ENCODE measurements at places on chromosomes 11 and 22. TPM values are rescaled to one million over a fixed set of nuclear protein-coding genes. Genes with fewer than 3 reads are reported as not detected.

PKP3 gene
- 2.8 TPM for total RNA-seq

TEX54 gene
- total RNA-seq: not detected

SLC43A1 gene
- 15.3 TPM for total RNA-seq

SULT4A1 gene
- total RNA-seq: 0.83 TPM

SCGB1A1 gene
- total RNA-seq: not detected

LIN7C gene
- total RNA-seq: 32.7 TPM

ZNF70 gene
- total RNA-seq: 3.2 TPM

CAPN5 gene
- total RNA-seq: 52.6 TPM

TREH gene
- total RNA-seq: not detected

P4HA3 gene
- 3.1 TPM for total RNA-seq

SYT12 gene
- total RNA-seq: not detected

ACRV1 gene
- total RNA-seq: under 0.01 TPM

ARHGAP20 gene
- 13.8 TPM for total RNA-seq

DCDC1 gene
- 0.29 TPM for total RNA-seq

RIMBP3C gene
- total RNA-seq: 0.15 TPM

NAALAD2 gene
- total RNA-seq: 2.5 TPM

COMMD9 gene
- 61.0 TPM for total RNA-seq

KCNJ4 gene
- not detected for total RNA-seq

MRGPRX3 gene
- total RNA-seq: not detected

KDM4E gene
- not detected for total RNA-seq

CTSF gene
- 59.5 TPM for total RNA-seq

RAD9A gene
- 5.8 TPM for total RNA-seq

DDI1 gene
- not detected for total RNA-seq

SPTY2D1 gene
- 26.8 TPM for total RNA-seq

ABCG4 gene
- 0.17 TPM for total RNA-seq

CCDC81 gene
- 1.0 TPM for total RNA-seq

PGGHG gene
- 7.9 TPM for total RNA-seq

MMP13 gene
- not detected for total RNA-seq

BBOX1 gene
- total RNA-seq: not detected

PTDSS2 gene
- 35.9 TPM for total RNA-seq

CARD18 gene
- total RNA-seq: not detected

TYR gene
- total RNA-seq: not detected

CNIH2 gene
- total RNA-seq: 0.17 TPM

ZBTB16 gene
- under 0.01 TPM for total RNA-seq

ARHGEF12 gene
- total RNA-seq: 101 TPM

Measured in smooth muscle cell of trachea (primary cell).